Osteocyte (in vitro differentiated cells): ENCODE measurements at places on chromosomes 11 and 22. TPM values are rescaled to one million over a fixed set of nuclear protein-coding genes. Genes with fewer than 3 reads are reported as not detected.

DLG2 gene
- total RNA-seq, result 1.2 and 2.1 TPM in 2 replicates

DNA sequence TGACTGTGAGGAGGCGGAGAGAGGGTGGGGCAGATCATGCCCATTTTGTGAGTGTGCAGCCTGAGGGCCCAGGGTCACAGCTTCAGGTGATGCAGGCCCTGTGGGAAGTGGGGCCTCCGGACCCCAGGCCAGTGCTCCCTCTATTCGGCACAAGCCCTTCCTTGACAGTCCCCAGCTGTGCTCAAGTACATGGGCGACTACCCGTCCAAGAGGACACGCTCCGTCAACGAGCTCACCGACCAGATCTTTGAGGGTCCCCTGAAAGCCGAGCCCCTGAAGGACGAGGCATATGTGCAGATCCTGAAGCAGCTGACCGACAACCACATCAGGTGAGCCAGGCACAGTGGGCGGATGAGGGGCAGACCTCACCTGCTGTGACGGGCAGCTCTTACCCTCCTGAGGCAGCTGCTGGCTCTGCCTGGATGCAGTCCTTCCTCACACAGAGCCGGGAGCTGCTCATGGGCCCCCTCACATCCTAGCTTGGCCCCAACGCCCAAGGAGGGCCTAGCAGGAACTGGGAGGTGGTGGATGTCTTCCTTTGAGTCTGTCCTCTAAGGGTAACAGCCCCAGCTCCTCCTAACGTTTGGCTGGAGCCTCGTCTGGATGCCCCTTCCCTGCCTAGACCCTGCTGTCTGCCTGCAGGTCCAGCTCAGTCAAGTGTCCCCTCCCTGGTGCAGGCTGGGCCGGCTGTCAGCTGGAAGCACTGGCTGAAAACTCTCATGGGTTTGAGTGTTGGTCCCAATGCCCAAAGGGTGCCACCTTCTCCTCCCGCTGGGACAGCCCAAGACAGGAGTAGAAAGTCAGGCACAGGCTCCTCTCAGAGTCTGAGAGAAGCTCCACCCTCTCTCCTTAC is 76.1 kb downstream of the MYO7A start:
- no peaks in the 10 kb centered on the region for H3K36me3 ChIP-seq
- no peak overlapping the region for H3K4me3 ChIP-seq
- no peak overlapping the region for H3K27ac ChIP-seq
- no peaks in the 10 kb centered on the region for H3K4me1 ChIP-seq

APOA5 gene
- total RNA-seq, result not detected in 2 replicates

- peaks cover 48% of the 10 kb centered on the region for H3K4me1 ChIP-seq
- peak overlapping the region; percentile 99 for H3K27ac ChIP-seq
- H3K27me3 ChIP-seq, result no peaks in the 10 kb centered on the region
- peaks cover 8% of the 10 kb centered on the region for H3K36me3 ChIP-seq
- H3K4me3 ChIP-seq, result peak overlapping the region; percentile 100
Observed at GRCh38 chr11:118789501-118790356, 1.2 kb downstream of the DDX6 start.

- H3K4me1 ChIP-seq, result peaks cover 71% of the 10 kb centered on the region
- no peak for DNase-seq
- peak overlapping the region; percentile 2 for H3K4me3 ChIP-seq
- no peaks in the 10 kb centered on the region for H3K36me3 ChIP-seq
- peak overlapping the region; percentile 84 for H3K27ac ChIP-seq
Observed at GRCh38 chr11:35623621-35624168, 5.4 kb downstream of the FJX1 start.

IGF2 gene
- 521 and 590 TPM in 2 replicates for total RNA-seq

- H3K27me3 ChIP-seq, result peaks cover 2% of the 10 kb centered on the region
- H3K27ac ChIP-seq, result no peak overlapping the region
- no peaks in the 10 kb centered on the region for H3K4me1 ChIP-seq
- H3K36me3 ChIP-seq, result no peaks in the 10 kb centered on the region
- no peak for DNase-seq
Observed at GRCh38 chr11:131391176-131391575, 20.8 kb downstream of the NTM start.

DNA sequence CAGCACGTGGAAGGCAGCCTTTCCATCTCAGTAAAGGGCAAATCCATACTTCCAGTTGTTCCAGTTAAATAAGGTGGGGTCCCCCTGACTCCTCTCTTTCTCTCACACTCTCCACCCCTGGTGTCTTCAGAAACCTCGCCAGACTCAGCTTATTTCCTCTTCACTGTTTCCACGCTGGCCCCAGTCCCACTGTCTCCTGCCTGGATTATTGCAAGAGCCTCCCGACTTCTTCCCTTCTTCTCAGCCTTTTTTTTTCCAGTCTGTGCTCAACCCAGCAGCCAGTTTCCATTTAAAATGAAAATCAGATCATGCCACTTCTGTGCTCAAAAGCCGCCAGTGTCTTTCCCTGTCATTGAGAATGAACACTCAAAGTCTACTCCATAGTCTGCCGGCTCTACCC is 131.4 kb downstream of the PKNOX2 start:
- H3K4me1 ChIP-seq, result peaks cover 57% of the 10 kb centered on the region
- H3K27me3 ChIP-seq, result no peaks in the 10 kb centered on the region

LRRN4CL gene
- total RNA-seq, result 0.39 and 0.46 TPM in 2 replicates

DNA sequence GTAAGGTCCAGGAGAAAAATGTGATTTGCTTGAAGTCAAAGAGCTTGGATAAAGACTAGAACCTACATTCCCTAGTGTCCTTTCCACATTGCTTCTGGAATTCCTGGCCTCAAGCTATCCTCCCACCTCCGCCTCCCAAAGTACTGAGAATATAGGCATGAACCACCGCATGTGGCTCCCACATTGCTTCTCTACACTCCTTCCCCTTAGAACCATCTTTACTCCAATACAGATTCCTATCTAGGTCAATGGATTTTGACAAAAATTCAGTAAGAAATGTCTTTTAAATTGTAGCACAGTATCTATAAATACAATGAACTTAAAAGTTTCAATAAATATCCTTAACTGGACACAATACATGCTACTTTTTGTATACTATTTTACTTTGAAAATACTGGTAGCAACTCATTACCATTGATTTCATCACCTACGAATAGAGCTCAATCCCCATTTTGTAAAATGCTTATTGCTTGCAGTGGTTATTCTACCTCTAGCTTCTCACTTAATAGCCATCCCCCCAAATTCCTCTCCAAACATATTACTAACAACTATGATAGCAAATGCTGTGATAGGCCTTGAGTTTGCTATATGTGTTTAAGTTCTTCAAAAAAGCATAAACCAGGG is 53.4 kb downstream of the GAB2 start:
- no peak for DNase-seq
- peaks cover 2% of the 10 kb centered on the region for H3K36me3 ChIP-seq
- no peak overlapping the region for H3K4me3 ChIP-seq
- peaks cover 18% of the 10 kb centered on the region for H3K4me1 ChIP-seq
- no peak overlapping the region for H3K27ac ChIP-seq

PGA5 gene
- total RNA-seq, result not detected in 2 replicates

INCENP gene
- total RNA-seq, result 26.2 and 27.7 TPM in 2 replicates

MUS81 gene
- 63.7 and 68.5 TPM in 2 replicates for total RNA-seq

GRCh38 chr11:93348930-93349329 is 18.4 kb downstream of the DEUP1 start:
- no peak for DNase-seq
- H3K36me3 ChIP-seq, result no peaks in the 10 kb centered on the region
- no peak overlapping the region for H3K27ac ChIP-seq
- H3K4me3 ChIP-seq, result no peak overlapping the region

SMC1B gene
- total RNA-seq, result not detected in 2 replicates

- H3K36me3 ChIP-seq, result no peaks in the 10 kb centered on the region
- no peak overlapping the region for H3K27ac ChIP-seq
- no peak overlapping the region for H3K4me3 ChIP-seq
- peaks cover 3% of the 10 kb centered on the region for H3K4me1 ChIP-seq
Observed at GRCh38 chr11:22659783-22660182, 6.6 kb upstream of the GAS2 start.

KCNJ5 gene
- not detected in 2 replicates for total RNA-seq

DNA sequence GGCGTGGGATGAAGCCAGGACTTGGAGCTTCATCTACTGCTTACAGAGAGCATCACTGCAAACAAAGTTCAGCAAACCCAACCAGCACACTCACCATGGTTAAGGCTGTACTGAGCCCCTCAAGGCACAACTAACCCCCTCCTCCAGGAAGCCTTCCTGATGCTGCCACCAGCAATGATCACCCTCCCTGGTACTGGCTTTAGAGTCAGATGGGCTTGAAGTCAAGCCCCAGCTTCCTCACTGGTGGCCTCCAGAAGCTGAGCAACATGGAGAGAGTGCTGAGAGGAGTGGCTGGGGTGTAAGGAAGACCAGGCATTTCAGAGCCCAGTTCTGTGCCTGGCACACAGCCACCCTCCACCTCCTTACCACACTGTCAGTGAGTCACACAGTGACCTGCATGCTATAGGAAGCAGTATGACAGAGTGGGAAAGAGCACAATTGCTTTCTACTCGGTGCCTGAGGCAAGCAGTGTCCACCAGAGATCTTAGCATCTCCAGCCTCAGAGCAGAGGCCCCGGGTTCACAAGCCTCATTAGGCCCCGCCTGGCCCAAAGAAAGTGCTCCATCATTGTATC is 24.7 kb upstream of the BAIAP2L2 start:
- no peak overlapping the region for H3K4me3 ChIP-seq
- peak; percentile 77 for DNase-seq
- peak overlapping the region; percentile 31 for H3K27ac ChIP-seq
- H3K36me3 ChIP-seq, result peaks cover 27% of the 10 kb centered on the region

- H3K27me3 ChIP-seq, result peaks cover 2% of the 10 kb centered on the region
- no peak overlapping the region for H3K27ac ChIP-seq
- no peak for DNase-seq
- H3K4me3 ChIP-seq, result no peak overlapping the region
- no peaks in the 10 kb centered on the region for H3K36me3 ChIP-seq
Observed at GRCh38 chr11:15266999-15267398, 152.3 kb downstream of the INSC start.

DNA sequence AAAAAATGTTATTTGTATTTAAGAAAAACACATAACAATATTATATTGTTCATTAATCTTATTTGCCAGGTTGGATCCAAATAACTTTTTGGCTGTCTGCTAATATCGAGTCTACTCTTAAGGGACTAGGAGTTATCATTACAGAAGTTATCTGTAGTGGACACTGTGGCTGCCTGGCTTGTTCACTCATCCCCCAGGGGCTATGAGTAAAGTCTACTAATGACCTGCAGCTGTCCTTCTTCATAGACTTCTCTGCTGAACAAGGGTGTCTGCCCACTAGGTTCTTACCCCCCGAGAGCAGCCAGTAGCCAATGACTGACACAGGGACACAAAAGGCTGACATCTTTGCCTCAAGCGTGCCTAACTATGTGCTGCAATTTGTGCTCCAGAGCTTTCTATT is 69.7 kb downstream of the APIP start:
- H3K36me3 ChIP-seq, result peaks cover under 1% of the 10 kb centered on the region
- H3K4me3 ChIP-seq, result no peak overlapping the region
- H3K4me1 ChIP-seq, result no peaks in the 10 kb centered on the region
- H3K27ac ChIP-seq, result no peak overlapping the region
- no peak for DNase-seq
- peaks cover 10% of the 10 kb centered on the region for H3K27me3 ChIP-seq

DNA sequence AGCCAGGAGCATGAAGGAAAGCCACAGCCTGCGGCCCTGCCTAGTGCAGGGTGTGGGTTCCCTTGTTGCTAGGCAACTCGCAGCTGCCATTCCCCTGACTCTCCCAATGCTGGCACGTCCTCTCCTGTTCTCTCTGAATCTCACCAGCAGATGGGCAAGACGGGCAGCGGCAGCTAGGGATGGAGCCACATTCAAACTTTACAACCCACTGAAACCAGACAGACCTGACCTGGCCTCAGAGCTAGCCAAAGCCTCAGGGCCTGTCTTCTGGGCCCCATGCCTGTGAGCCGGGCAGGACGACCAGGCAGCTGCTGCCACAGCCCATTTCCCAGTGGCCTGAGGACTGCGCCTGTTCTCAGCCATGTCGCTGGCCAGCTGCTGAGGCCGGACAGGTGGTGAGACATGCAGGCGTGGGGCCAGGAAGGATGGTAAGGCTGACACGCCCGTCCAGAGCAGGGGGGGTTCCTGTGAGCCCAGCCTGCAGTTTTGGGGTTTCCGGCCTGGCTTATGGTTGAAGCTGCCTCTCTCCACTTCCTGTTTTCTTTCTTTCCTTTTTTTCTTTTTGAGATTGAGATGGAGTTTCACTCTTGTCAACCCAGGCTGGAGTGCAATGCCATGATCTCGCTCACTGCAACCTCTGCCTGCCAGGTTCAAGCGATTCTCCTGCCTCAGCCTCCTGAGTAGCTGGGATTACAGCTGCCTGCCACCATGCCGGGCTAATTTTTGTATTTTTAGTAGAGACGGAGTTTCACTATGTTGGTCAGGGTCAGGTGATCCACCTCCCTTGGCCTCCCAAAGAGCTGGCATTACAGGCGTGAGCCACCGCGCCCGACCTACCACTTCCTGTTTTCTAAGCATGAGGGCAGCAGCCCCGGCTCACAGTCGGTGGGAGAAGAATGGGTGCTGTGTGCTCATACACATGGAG is 4.1 kb downstream of the SUN2 start:
- H3K27ac ChIP-seq, result peak overlapping the region; percentile 7
- no peak overlapping the region for H3K4me3 ChIP-seq
- DNase-seq, result no peak
- peaks cover 23% of the 10 kb centered on the region for H3K36me3 ChIP-seq

OR4A16 gene
- not detected in 2 replicates for total RNA-seq
